ENCODE measurements at places on chromosomes 12 and 14.

- no peak for DNase-seq
Measured at GRCh38 chr14:50257732-50258131, 26.4 kb upstream of the SOS2 start.

DNA sequence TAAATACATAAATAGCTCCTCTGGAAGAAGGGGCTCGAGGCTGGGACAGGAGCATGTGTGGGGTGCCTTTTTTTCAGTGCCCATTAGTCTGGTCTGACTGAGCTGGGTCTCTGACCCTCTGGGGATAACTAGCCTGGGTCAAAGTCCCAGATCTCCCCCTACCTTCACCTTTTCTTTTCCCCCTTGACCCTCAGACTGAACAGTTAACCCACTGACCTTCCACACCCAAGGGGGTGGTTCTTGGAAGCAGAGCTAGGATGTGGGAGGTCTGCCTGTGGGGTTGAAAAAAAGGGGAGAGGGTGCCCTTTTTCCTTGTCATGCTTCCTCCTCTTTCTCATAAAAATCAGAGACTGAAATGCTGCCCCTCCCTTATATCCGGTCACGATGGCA lies 925 bp upstream of the GLI1 start:
- DNase-seq = no peak

- DNase-seq = no peak
Measured at GRCh38 chr12:116820064-116820656, 61.1 kb downstream of the HRK start.

DNA sequence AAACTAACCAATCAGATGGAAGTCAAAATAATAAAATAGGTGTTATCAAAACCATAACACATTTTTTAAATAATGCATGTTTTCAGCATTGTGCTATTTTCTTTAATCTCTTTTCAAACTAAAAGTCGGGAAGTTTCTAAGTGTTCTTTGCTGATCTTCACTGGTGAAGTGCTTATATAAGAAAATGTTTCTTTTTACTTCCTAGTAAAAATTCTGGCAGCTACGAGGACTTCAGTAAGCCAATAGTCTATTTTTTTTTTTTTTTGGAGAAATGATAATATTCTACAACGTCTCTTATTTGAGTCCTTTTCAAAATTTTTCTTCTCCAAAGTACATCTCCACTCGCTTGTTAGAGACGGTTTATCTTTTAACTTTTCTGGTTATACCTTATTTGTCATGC lies 448.0 kb downstream of the SLC6A15 start:
- DNase-seq = no peak

- DNase-seq = peak; percentile 41
Measured at GRCh38 chr12:108642269-108642870, 8.7 kb upstream of the SELPLG start.

- DNase-seq = peak; percentile 21
Measured at GRCh38 chr12:118850244-118850825, 131.0 kb upstream of the SRRM4 start.

- DNase-seq = peak; percentile 17
Measured at GRCh38 chr12:6996040-6996441, 22.2 kb downstream of the LPCAT3 start.

DNA sequence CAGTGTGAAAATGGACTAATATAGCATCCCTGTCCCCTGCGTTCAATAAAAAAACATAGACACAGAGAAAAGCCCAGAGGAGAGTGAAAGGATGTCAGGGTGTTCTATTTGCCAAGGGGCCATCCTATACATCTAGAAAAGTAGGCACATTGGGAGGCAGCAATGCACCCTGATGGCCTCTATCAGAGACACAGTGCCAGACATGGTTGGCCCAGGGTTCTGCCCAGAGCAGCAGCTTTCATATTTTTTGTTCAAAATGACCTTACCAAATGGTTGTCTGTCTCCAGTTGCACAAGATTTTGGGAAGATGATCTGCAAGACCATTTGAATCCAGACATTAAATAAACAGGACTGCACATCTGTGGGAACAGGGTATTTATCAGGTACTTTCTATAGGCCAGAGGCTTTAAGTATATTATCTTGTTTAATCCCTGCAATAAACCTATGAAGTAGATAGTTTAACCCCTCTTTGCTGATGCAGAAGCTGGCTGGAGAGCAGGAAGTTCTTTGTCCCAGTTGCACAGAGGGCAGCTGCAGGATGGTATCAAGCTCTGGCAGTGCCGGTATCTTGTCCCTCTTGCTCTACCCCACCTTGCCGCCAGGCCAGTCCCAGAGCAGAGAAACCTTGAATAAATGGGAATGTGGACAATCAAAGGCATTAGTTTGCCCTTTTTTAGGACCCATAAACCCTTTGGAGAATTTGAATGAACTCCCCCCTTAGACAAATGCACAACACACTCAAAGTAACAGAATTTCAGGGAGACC lies 171.8 kb upstream of the PWP1 start:
- DNase-seq = peak; percentile 35

GRCh38 chr12:58521796-58522195 lies 398.5 kb downstream of the LRIG3 start:
- no peak for DNase-seq

DNA sequence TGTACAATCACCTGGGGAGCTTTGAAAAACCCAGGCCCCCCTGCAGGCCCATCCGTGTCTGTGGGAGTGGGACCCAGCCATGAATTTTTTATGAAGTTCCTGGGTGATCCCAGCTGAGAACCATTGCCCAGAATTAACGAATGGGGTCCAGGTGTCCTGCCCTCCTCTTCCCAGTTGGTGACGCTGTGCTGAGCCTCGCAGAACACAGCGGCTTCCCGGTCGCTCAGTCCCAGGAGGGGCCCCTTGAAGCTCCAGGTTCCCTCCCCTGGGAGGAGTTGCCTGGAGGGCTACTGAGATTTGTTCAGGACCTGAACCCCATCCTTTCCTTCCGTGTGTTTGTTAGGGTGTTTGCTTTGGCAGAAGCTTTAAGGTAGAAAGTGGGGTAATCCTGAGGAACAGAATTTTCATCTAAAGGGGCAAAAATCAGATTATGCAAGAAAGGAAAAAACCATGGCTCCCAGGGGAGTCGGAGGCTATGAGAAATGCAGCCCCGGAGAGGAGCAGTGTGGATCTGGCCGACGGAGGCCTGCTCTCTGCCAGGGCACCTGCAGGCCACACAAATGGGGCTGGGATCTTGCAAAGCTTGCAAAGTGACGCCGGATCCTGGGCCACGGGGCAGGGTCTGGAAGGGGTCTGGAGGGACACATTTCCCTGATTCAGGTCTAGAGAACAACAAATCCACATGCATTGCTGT lies 164.7 kb upstream of the PRMT8 start:
- no peak for DNase-seq

DNA sequence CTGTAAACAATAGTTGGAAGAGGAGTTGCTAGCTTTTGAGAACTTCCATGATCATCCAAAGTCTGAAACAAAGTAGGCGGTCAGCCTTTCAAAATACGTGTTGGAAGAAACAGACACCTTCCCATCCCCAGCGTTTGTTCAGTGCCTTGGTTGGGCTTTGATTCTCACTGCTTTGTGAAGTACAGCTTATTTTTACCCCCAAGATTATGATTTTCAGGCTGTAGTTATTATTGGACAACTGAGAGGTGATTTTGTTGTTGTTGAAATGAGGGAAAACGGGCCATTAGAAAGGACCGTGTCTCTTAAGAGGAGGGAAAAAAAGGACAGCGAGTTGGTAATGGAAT lies 921 bp upstream of the CEP83 start:
- DNase-seq = no peak

DNA sequence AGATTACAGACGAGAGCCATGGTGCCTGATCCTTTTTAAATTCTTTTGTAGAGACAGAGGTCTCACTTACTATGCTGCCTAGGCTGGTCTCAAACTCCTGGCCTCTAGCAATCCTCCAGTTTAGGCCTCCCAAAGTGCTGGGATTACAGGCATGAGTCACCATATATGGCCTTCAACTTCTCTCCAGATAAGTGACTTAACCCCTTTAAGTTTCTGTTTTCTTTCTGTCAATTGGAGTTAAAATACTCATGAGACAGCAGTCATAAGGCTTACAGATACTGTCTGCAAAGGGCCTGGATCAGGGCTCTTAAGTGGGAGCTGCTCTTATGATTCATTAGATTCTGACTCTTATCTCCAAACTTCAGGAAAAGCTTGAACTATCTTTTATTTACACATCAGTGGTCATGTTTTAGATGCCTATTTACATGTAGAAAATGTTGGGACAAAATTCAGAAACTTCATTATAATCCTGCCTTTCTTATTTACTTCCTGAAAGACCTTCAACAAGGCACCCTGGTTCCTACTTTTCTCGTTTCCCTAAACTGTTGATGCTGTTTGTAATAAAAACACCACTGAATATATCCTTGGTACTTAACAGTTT lies 271.5 kb upstream of the TBX3 start:
- DNase-seq = no peak

DNA sequence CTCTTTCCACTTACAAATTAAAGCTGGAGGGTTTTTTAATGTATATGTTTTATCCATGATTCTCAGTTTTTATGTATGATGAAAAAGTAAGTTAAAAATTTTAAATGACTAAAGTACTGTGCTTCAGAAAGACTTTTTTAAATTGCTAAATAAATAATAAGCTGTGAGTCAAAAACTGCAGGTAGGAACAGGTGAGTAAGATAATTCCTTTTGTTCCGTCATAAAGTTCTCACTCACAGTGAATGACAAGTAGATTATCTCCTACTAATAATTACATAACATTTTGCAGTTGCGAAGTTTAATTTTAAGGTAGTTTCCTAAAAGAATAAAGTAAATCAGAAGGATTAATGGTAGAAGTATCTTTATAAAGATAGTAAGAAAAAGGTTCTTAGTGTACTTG lies 78.0 kb downstream of the PRKCH start:
- DNase-seq = no peak

DNA sequence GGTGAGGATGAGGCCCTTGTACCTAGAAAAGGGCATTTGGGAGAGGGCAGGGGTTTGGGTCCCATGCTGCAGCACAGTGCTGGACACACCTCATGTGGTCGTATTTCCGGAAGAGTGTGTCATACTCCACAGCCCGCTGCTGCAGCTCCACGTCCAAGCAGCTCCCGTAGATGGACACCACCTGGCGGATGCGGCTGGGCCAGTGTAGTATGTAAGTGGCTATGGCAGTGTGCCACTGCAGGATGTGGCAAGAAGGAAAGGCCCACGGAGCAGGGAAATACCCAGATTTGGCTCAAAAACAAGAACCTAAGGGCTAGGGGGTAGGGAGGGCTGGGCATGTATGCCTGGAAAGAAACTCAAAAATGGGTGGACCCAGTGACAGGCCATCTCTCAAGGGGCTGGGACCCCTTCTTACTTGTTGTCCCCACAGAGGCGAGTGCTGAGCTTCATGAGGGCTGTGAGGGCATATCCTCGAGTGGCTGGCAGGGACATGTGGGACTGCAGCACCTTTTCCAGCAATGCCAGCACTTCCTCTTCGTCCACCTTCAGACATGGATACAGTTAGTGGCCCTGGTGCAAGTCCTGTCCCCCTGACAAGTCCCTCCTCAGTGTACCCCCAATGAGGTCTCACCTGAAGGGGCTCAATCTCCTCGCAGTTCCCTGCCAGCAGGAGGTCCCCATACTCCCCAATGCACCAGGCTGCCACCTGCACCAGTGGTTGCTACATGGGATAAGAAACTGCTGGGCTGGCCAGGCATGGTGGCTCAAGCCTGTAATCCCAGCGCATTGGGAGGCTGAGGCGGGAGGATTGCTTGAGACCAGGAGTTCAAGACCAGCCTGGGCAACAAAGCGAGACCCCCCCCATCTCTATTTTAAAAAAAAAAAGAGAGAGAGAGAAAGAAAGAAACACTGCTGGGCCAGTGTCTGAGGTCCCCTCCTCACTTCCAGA lies 5.4 kb downstream of the AP1G2 start:
- DNase-seq = no peak

GRCh38 chr12:6202846-6203245 lies 2.6 kb downstream of the CD9 start:
- no peak for DNase-seq

DNA sequence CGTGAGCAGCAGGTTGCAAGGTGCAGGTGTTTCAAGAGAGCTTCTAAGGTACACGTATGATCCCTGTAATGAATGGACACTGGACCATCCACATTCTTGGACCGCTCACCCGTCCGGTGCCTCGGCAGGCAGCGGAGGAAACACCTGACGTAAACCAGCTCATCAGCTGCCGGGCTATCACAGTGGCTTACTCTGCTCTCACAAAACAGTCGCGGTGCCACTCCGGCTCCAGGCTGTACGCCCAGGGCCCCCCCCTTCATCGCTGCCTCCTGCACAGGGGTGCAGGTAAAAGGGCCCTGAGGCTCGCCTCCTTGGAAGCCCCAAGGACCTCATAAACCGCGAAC lies 436 bp downstream of the VPS33A start:
- no peak for DNase-seq

- DNase-seq = no peak
Measured at GRCh38 chr12:127119600-127120140, 1147.3 kb upstream of the TMEM132C start.

DNA sequence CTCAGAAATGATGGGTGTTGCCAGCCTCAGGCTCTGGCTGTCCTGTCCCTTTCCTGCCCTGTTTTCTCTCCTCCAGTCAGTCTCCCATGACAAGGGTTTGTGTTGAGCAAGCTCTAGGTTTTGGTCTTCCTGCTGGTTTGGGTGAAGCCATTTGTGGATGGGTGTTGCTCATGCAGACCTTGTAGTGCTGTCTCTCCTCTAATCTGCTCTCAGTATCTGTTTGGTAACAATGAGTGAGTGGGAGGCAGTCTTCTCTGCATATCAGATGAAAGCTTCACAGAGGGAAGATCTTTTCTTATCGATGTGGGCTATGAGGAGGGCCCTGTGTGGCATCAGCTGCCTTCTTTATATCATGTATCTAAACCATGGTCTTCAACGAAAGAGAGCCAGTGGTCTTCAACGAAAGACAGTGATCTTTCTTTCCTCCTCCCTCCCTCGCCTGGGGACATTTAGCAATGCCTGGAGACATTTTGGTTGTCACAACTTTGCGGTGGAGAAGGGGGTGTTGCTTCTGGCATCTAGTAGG lies 3.6 kb downstream of the CMA1 start:
- no peak for DNase-seq

DNA sequence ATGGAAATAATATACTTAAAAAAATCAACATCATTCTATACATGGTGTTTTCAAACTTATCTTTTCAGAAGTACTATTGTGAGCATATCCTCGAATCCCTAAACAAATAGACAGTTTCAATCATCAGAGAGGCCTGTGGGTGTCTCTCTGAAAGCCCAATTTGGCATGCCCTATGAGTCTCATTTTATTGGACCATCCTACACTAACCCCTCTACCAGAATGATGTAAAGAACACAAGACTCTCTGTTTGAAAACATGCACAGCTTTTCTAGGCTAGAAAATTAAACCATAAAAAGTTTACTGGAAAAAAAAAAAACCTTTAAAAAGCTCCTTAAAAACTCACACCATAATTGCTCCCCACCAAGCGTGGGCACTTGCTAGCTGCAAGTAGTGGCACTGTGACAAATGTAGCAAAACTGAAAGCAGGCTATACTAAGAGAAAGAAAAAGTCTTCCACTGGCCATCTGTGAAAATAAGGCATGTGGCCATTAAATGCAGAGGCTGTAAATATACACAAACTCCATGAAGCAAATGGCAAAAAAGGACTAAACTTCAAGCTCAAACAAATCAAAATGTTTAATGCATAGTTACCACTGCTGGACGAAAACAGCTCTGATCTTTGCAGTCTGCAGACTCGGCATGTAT lies 394.2 kb downstream of the SOX5 start:
- DNase-seq = no peak

GRCh38 chr14:39374851-39375250 lies 57.4 kb downstream of the FBXO33 start:
- DNase-seq = no peak

Data from WERI-Rb-1 (cell line).